ENCODE measurements at places on chromosomes 7 and 10.

DNA sequence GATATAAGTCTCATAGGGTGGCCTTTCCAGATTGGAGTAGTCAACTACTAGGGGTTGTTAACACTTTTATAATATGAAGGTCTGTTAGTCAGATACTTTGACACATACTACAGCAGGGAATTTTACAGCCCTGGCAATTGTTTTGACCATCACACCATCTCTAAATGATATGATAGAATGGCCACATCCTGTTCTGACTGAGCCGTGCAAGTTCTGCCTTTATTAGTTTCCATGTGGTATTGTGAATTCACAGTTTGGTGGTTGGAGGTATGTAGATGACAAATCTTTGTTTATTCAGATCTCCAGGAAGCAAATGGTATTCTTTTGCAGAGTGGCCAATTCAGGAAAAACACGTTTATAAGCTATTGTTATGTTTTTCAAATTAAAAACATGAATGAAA, 83.0 kb downstream of the NRG3 start:
- DNase-seq: no peak

GRCh38 chr10:57799625-57800024, 468.1 kb downstream of the IPMK start:
- no peak for DNase-seq

DNA sequence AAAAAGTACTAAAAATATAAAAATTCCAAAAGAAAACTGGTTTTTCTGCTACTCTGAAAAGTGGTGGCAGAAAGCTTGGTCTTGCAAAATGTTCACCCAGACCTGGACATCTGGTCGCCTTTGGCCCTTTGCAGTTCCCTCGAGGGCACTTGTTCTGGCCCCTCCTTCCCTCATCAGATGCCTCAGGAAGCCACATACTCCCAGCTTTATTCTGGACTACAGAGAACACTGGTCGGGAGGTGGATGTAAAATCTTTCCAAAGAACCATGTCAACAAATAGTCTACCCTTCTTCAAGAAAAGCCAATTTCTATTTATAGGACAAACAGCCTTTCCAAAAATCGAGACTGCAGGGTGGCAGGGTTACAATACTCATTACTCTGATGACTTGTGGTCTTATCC, 726.1 kb downstream of the TNS3 start:
- DNase-seq: no peak

DNA sequence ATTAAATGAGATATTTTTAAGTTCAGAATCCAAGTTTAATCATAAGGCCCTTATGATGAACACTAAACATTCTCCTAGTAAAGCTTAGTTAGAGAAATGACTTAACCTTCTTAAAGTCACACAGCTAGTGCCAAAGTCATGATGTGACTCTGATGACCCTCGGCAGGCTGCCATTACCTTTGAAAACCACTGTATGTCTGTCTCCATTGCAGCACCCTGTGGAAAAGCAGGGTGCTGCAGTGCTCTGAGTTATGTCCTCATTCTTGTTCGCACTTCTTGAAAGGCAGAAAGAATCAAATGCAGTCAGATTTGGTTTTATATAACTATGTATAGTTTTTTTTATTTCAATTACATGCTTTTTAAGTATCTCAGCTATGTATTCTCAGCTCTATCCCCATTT, 105.0 kb downstream of the PHTF2 start:
- DNase-seq: peak; percentile 39

- DNase-seq: no peak
These were observed 12.4 kb downstream of the UMAD1 start for GRCh38 chr7:7652798-7653540.
